Skeletal muscle cell (primary cell): ENCODE measurements at places on chromosomes 4 and X.
A peak's percentile ranks its signal among the peaks of the same experiment; 100 is the strongest.

GRCh38 chrX:33784548-33784947 lies 347.6 kb downstream of the FAM47A start:
- DNase-seq, result no peak

DNA sequence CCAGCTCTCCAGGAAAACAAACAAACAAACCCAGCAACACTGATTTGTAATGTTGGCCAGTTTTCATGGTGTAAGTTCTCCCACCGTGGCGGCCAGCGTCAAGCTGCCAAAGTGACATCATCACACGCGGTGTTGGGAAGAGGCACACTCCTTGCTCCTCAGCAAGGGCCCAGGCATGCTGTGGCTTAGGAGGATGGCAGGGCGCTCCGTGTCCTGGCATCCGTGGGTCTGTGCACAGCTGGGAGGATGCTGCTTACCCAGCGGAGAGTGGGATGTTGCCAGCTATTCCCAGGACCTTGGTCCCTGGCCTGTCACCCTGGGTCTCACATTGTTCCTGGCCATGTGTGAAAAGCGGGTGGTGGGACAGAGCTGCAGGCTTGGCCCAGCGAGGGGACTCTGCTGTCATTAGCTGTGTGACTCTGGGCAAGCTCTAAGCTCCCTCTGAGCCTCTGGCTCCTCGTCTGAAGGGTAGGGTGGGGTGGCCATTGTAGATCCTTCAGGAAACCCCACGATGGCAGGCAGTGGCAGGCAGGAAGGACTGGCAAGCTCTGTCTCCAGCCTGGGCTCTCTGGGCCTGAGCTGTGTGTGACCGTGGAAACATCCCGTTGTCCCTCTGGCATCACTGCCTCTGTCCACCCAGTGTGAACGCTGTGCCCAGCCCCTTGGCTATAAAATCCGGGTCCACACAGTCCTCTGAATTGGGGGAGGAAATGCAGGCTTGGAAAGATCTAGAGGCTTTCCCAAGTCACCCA lies 10.8 kb downstream of the PSAPL1 start:
- no peak for DNase-seq

DNA sequence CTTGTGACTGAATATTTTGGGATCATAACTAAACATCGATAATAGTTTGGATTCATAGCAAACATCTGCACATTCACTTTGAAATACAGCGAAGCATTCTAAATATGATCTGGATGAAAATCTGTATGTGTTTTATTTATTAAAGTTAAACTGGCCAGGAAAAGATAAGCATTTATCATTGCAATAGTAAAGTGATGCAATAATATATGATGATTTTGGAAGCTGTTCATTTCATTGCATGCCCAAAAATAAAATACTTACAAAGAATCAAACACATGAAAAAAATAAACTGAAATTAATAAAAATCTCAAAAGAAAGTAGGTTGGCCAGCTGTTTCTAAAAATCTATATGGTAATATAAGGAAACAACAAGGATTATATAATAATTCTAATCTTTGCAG lies 1.9 kb downstream of the PRDM5 start:
- no peak for DNase-seq

DNA sequence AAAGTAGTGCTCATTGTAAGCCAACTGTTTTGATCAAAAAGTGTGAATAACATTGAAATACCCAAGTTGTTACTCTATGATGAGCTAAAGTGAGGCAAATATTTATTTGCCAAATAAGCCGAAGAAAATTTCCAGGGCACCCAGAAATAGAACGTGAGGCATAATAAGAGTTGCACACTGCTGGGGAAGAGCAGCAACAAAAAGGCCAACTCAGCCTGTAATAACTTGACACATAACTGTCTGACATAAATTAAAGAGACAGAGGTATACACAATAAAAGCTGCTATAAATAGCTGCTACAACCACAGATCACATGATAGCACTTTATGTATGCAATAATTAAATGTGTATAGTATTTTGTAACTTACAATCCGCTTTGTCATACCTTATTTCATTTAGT lies 2.0 kb upstream of the ABCB7 start:
- no peak for DNase-seq

- DNase-seq, result no peak
Observed at GRCh38 chrX:65035446-65035770, 59.2 kb upstream of the ZC4H2 start.

DNA sequence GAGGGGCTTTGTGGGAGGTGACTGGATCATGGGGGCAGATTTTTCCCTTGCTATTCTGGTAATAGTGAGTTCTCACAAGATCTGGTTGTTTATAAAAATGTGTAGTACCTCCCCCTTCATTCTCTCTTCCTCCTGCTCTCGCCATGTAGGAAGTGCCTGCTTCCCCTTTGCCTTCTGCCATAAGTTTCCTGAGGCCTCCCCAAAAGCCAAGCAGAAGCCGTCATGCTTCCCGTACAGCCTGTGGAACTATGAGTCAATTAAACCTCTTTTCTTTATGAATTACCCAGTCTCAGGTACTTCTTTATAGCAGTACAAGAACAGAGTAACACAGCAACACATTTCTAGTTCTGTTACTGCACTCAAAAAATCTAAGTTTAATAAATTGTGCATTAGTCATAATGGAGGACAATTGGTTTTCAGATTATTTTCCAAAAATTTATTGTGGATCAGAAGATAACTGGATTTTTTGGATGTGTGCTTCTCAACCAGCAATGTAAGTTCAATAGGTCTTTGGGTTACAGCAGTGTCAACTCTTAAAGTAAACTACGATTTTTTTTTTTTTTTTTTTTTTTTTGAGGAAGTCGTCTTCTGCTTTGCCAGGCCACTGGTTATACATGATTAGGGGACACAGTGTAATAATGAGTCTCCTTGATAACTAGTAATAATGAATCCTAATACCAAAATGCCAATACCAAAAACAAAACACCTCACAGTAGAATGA lies 69.9 kb downstream of the CHIC2 start:
- no peak for DNase-seq

DNA sequence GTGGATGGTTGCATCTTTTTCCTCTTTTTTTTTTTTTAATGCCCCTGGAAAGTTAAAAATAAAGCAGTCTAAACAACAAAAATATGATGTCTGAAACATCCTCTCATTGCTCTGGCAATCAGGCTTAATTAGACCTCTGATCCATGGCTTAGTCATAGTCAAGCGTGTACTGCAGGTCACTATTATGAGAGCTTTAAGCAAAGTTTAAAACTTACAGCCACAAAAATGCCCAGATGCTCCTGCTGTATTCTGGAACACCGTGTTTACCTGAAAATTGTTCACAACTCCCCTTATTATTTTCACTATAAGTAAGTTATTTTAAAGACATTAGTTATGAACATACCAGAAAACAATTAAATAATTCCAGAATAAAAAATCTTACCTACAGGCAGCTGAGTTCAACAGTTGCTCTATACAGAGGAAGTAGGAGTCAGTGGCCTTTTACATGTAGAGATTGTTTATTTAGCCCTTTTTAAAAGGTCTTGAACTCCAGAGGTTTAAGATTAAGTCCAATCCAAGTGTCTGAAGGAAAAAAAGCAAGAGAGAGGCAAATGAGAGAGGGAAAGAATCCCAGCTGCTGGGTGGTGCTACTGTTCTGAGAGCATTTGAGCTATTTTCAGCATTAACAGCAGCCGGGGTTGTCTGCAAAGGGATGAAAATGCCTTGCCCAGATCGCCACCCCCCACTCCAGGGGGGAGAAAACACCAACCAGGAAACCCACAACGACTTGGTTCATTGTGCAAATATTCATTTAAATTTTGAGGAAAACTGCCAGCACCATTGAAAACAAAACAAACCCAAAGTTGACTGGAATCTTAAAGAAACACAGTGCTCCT lies 36.9 kb downstream of the SORBS2 start:
- peak; percentile 88 for DNase-seq

GRCh38 chr4:17236686-17237085 lies 275.2 kb downstream of the QDPR start:
- DNase-seq, result peak; percentile 62

DNA sequence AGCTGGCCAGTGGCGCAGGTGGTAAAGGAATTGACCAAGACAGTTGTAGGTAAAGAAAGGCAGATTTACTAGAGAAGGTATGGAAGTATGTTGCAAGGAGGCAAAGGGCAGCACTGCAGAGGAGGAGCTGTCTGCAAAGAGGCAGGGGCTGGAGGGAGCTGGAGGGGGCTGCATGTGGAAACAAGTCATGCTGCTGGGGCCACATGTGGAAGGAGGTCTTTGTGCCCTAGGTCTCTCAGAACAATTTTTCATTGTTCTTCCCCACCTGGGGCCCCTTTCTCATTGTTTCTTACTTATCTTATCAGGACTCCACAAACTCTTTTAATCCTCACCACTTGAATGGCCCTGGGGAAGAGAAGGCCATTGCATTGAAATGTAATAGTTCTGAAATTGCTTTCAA lies 144.8 kb upstream of the PLAC1 start:
- DNase-seq, result no peak

DNA sequence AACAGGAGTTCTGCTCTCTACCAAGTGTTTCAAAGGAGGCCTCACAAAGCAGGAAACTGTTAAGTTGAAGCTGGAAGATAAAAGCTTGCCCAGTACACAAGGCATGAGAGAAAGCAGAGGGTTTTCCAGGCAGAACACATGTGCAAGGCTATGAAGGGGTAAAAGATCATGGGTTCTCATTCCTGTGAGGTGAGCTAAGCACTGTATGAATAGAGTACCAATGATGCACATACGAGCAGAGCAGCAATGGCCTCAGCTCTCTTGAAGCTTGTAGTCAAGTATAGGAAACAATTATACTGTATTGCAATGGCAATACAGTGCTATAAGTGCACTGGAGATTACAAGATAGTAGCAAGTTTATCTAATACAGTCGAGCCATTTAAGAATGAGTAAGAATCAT lies 18.0 kb downstream of the TTC29 start:
- DNase-seq, result no peak

DNA sequence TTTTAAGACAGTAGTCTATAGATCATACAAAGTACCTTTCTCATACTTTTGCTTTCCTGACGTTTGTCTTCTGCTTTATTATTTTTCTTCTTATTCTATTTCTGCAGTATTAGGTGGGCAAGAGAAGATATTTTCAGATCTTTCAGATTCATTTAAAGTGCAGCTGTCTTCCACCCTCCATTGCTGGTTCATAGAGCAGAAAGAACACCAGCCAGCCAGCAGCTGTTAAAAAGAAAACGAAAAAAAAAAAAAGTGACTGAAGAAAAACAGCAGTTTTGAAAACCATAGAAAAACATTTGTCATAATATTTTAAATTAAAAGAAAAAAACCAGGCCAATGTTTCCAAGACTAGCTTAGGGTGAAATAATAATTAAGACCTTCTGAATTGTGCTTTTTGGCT lies 42.9 kb downstream of the SMAD1 start:
- DNase-seq, result no peak

- DNase-seq, result no peak
Observed at GRCh38 chrX:13569479-13570260, at the start of gene EGFL6. Gene EGFL6, plus strand, starts transcription at chrX:13569601. Its CDS starts 261 bp downstream, at chrX:13569862.

- DNase-seq, result no peak
Observed at GRCh38 chr4:172708184-172708583, 460.4 kb upstream of the GALNT7 start.

GRCh38 chr4:79199743-79200142 lies 126.1 kb downstream of the NAA11 start:
- DNase-seq, result no peak

- peak; percentile 50 for DNase-seq
Observed at GRCh38 chr4:169099771-169100180, 89.7 kb upstream of the CBR4 start.

- DNase-seq, result no peak
Observed at GRCh38 chr4:10673817-10674369, 10.7 kb downstream of the CLNK start.

DNA sequence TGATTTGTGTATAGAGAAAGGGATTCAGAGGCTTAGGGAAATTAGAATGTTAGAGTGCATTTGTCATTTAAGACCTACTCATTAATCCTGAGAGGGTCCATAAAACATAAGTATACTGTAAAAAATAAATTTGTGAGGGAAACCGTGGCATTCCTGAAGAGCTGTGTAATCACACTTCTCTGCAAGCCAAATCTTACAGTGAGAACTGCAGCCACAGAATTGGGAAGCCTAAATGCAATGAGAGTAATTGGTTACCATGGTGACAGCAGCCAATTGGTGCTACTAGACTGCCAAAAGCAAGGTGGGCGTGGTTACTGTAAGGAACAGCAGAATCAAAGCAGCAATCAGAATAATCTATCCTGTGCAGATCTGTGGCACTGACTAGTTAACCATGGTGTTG lies 345.2 kb upstream of the GRID2 start:
- no peak for DNase-seq

DNA sequence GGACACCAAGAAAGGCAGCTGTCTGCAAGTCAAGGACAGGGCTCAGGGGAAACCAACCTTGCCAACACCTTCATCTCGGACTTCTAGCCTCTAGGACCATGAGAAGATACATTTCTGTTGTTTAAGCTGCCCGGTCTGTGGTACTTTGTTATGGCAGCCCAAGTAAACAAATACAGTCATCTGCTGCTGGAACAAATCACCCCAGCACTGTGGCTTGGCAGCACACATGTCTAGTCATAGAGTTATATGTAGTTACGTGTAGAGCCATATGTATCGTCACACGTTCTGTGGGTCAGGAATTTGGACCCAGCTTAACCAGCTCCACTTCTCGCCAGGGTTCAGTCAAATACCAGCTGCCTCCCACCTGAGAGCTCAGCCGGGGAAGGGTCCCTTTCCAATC lies 2.5 kb downstream of the HTT-AS start:
- DNase-seq, result no peak

DNA sequence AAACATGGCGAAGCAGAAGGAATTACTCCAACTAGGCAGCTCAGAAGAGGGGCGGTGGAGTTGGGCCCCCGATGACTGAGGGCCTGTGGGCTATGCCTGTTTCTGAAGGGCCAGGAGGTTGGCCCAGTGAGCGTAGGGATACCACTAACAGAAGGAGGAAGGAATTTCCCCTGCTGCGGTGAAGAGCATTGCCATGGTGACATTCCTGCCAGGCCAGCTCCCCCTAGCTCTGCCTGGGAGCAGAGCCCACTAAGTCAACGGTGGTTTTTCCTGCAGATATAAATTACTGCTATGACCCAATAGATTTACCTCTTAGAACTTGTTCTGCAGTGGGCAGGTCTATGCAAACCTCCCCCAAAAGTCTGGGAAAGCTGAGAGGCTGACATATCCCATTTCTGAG lies 28.9 kb upstream of the HMX1 start:
- no peak for DNase-seq

DNA sequence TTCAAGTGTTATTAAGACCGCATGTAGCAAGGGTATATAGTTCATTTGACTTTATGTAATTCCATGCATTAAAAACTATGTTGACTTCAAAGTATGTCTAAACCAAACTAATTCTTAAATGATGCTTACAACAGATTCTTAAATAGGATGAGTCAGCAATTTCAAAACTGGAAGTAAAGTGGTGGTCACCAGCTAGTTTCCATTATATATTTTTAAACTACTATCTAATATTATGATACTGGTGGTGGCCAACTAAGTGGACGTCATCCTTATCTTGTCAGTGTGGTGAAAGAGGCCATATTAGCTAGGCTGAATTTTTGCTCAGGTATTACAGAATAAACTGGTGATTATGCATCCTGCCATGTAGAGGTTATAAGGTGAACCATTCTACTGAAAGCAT lies 1.2 kb downstream of the IL15 start:
- no peak for DNase-seq
